ENCODE measurements at places on chromosomes 5 and 9.

GRCh38 chr5:36450229-36451014 is 148.7 kb upstream of the RANBP3L start:
- no peak for DNase-seq

DNA sequence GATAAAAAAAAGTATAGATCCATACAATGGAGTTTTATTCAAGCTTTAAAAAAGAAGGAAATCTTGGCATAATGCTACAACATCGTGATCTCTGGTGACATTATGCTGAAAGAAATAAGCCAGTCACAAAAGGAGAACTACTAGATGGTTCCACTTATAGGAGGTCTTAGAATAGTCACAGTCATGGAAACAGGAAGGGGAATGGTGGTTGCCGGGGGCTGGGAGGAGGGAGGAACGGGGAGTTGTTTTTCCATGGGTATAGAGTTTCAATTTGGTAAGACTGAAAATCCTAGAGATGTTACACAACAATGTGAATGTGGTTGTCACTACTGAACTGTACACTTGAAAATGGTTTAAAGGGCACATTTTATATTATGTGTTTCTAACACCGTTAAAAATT is 94.5 kb downstream of the CFAP90 start:
- no peak for DNase-seq

- DNase-seq = no peak
Measured at GRCh38 chr5:68049053-68049713, 166.4 kb upstream of the PIK3R1 start.

DNA sequence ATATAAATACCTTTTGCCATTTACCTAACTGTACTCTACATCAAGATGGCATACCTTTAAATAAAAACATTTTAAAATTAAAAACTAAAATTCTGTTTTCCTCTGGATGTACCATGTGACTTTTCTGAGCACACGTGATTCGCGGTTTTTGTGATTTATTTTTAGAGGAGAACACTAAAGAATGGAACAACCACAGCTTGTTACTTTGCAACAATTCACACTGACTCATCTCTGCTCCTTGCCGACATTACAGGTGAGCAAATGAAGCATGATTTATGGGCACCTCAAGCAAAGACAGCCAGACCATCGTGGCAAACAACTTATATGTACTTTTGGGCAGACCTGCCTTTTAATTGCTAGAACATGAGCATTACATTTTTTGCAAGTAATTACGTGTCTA is 61.3 kb downstream of the GDA start:
- no peak for DNase-seq

GRCh38 chr9:136853596-136854112 is 1.5 kb downstream of the MAMDC4 start:
- no peak for DNase-seq

DNA sequence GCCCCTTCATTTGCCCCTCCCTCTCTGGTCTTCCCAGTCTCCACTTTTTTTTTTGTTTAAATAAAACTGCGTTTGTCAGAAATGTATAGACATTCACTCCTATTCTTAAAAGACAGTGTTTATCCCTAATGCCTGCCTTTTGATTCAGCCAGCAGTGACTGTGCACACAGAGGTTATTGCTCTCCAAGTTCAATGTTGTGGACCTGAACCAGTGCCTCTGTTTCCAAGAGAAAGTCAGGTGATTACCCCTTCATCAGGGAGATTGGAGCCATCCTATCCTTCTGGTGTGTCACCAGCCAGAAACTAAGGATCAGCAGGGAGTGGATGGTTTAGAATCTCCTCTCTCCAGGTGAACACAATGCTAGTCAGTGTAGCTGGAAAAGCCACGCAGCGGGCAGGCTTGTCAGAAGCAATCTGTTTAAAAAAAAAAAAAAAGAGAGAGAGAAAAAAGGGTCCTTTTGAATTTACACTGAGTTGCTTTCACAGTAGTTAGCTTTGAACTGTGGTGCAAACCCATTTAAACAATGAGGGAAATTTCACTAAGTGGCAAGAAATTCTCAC is 167.5 kb upstream of the DMRT1 start:
- DNase-seq = no peak

DNA sequence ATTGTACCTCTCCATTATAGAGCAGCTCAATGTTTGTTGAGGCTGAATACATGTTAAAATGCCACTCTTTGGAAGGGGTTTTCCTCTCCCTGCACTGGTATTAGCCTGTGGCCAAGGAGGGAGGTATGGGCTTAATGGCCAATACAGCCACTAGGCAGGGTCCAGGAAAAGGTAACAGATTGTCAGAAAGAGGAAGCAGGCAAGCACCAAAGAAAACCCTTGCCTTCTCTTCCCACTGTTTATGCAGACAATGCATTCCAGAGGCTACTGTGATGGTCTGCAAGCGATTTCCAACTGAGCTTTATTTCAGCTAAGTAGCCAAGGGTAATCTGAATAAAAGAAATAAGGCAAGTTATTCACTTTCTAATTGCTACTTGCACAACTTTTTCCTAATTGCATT is 95.3 kb upstream of the SLC27A6 start:
- no peak for DNase-seq

- DNase-seq = no peak
Measured at GRCh38 chr9:125238127-125238914, 2.8 kb downstream of the HSPA5 start.

DNA sequence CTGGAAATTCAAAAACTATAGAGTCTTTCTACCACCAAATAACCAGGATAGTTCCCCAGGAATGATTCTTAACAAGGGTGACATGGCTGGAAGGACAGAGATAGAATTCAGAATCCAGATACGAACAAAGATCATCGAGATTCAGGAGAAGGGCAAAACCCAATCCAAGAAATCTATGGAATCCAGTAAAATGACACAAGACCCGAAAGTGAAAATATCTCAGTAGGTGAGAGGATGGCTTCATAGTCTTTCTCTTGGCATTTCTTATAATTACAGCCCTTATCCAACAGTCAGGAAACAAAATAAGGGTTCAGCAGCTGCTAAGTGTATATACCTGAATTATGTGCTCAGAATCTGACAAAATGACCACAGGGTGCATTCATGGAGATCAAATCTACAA is 81.8 kb downstream of the FAM174A start:
- DNase-seq = no peak

DNA sequence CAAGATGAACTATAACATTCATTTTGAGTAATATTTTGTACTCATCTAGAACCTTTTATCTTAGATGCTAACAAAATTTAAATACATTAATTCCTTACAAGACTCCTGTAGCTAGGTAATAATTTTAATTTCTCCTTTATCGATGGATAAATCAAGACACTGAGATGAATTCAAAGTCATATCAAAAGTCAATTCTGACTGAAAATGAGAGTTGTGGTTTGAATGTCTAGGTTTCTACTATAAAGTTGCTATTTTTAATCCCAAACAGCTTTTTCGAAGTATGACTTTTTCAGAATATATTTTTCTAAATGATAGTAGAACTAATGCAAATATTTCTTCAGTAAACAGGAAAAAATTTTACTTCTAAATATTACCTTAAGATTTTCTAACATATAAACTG is 491.7 kb upstream of the FAM174A start:
- no peak for DNase-seq

DNA sequence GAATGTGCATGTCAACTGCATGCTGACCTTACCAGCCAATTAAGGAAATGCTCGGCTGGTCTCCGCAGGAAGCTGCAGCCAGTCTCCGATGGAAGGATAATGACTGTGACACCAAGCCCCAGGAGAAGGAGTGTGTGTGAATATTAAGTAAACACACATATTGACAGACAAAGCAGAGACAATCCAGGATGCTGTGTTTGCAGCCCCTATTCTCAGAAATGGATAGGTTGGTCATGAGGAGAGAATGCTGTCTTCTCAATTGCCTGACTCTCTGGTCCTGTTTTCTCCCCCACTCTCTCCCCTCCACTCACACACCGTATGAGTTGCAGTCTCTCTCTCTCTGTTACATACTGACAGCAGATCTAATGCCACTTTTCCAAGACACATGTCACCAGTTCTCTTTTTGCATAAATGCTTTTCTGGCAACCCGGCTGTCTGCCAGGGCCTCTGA is 85.7 kb downstream of the EPB41L4A start:
- no peak for DNase-seq

GRCh38 chr5:54595721-54596120 is 78.2 kb downstream of the SNX18 start:
- no peak for DNase-seq

GRCh38 chr5:92207151-92207550 is 824.0 kb upstream of the ARRDC3 start:
- no peak for DNase-seq
